ELF-1 (cell line): ENCODE measurements at places on chromosomes 12 and 14.
A peak's percentile ranks its signal among the peaks of the same experiment; 100 is the strongest.

- peak; percentile 75 for DNase-seq
Observed at GRCh38 chr12:131882804-131883520, 11.5 kb upstream of the ULK1 start.

DNA sequence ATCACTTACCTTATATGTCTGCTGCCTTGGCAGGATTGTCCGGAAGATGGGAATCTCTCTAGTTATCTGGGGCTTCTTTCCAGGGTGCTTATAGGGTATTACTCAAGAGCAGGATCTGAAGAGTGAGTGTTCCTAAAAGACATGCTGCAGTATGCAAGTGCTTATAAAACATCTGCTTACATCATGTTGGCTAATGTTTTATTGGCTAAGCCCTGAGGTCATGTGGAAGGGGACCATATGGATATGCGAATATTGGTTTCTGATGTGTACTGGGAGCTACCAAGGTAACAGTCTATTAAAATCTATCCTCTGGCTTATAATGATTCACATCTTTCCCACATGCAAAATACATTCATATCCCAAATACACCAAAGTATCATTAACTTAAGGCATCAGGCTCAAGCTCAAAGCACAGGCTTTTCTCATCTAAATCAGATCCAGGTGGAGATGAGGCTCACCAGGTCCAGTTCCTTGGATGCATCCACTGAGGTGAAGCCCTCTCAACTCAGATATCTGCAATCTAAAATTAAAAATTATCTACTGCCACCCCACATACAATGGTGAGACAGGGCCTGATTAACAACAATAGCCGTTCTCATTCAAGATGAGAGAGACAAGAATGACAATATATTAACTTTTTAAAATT lies 29.8 kb downstream of the LRRIQ1 start:
- no peak for DNase-seq

GRCh38 chr12:9920451-9920850 lies 11.7 kb downstream of the CLEC2A start:
- DNase-seq = no peak

DNA sequence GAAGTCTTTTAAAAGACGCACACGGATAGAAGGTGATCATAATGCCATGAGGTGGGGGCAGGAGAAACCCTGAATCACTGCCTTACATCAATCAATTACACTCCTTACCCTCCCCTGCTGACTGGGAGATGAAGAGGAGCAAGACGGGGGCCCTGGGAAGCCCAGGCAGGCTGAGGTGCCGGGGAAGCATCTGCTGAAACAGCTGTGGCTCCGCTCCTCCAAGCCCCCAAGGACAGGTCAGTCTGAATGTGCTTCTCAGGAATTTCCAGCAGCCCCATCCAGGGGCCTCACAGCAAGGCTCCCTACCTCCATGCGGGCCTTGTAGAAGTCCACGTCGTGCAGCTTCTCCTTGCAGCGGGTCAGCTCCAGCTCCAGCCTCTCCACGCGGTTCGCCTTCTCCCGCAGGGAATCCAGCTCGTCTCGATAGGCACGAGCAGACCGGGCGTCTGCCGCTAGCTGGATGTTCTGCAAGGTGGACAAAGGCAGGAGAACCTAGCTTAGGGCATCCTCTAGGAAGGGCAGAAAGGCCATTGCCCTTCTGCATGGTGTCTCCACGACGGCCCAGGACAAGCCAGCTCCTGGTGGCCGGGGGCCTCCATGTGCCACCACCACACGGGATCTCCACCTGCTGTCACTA lies 79.8 kb downstream of the CCDC88C start:
- DNase-seq = no peak

- DNase-seq = peak; percentile 76
Observed at GRCh38 chr14:104680056-104680805, 9.2 kb upstream of the INF2 start.

DNA sequence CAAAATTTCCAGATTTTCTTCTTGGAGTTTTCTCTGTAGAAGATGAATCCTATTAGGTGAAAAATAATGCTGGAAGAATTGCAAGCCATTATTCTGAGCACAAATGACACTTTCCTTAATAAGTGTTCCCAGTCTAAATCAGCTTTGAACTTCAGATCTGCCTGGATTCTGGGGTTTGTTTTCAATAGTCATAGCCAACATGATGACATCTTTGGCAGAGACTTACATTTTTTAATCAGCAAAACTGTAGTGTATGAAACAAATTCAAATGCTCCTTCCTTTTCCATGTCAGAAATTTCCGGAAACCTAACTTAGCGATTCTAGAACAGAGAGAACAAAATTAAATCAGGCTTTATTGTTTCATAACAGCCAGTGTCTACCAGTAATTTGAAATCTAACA lies 88.5 kb downstream of the TSPAN8 start:
- no peak for DNase-seq

DNA sequence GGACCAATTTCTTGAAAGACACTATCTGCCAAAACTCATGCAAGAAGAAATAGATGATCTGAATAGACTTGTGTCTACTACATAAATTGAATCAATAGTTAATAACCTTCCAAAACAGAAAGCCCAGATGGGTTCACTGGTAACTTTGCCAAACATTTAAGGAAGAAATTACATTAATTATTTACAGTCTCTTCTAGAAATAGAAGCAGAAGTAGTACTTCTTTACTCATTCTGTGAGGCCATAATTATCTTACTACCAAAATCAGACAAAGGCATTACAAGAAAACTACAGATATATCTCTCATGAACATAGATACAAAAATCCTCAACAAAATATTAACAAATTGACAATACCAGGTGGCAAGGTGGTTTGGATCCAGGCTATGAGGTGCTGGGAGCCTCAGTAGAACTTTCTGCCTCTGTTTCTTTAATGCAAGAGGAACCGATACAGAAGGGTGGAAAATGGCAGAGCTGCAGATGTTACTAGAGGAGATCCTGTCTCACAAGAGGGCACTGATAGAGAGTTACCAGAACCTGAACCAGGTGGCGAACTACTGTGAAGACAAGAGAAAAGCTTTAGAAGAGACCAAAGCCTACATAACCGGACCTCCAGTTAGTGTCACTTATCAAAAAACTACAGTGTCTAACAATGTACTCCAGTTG lies 33.7 kb upstream of the KTN1 start:
- DNase-seq = no peak

DNA sequence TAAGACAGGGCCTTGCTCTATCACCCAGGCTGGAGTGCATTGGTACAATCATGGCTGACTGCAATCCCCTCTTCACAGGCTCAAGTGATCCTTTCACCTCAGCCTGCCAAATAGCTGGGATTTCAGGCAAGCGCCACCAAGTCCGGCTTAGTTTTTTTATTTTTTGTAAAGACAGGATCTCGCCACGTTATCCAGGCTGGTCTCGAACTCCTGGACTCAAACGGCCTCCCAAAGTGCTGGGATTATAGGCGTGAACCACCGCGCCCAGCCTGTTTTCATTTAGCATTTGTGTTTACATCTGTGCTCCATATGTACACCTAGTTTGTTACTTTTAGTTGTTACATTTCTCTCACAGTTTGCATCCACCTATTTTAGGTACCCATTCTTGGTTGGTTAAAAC lies 32.5 kb upstream of the LIMA1 start:
- no peak for DNase-seq

DNA sequence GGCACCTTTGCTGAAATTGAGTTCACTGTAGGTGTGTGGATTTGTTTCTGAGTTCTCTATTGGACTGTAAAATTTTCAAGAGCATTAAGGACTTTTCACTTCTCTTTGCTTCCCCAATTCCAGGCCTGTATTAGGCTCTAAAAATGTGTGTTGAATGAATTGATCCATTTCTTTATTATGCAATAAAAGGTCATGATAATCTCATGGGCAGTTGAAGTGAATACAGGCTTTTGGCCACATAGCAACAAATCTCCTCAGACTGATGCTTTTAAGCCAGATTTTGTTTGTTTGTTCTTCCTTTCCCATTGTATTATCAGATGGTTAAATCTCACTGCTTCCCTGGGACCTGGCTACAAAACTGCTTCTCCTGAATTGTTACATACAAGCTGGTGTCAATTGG lies 258.0 kb upstream of the FAR2 start:
- DNase-seq = no peak

GRCh38 chr14:68976160-68977067 lies 2.7 kb downstream of the ACTN1 start:
- no peak for DNase-seq

- DNase-seq = peak; percentile 33
Observed at GRCh38 chr12:76080729-76081415, 3.6 kb downstream of the NAP1L1 start.

DNA sequence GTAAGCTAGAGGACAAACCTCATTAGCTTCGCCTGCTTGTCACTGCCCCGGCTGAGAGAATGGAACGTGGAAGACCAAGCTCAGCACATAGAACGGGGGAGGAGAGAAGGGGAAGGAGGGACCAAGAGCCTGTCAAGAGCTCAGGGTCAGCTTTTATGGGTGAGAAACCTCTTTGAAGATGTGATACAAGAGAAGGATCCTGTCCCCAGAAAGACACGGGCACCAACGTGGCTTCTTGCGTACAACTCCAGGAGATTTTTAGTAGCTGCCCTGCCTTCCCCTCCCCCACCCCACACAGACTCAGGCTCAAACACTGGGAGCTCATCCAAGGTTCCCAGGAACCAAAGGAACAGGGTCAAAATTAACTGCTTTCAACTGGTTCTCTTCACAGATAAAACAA lies 34.7 kb downstream of the APPL2 start:
- no peak for DNase-seq

GRCh38 chr14:26522967-26523366 lies 74.9 kb downstream of the NOVA1 start:
- no peak for DNase-seq

DNA sequence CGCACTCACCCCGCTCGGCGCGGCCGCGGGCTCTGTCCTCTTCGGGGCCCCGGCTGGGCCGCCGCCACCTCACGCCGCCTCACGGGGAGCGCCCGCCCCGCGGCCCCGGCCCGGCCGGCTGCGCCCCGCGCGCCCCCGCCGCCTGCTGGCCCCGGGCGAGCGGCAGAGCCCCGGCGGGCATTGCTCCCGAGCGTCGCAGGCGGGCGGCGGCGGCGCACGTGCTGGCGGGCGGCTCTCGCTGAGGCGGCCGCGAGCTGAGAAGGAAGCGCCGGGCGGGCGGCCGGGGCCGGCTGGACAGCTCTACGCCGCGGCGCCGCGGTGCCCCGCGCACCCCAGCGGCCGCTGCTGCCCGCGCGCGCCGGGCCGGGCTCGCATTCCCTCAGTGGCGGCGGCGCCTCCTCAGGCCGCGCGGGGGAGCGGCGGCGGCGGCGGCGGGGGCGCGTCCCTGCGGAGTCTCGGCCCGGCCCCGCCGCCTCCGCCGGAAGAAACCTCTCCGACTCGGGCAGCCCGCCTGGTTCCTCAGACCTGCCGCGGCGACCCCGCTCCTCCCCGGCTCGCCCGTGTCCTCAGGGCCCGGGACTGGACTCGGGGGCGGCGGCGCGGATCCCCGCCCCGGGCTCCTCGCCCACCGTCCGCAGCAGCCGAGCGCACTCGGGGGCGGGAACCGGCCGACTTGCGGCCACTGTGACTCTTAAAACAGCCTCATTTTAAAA lies at the start of gene PITPNM2:
Gene PITPNM2 (minus strand): TSS at position 347 of the 713 bp plus-strand sequence. CDS start 116,500 bp downstream, outside the sequence.
- DNase-seq = no peak
